Esophagus squamous epithelium (tissue), 5 donors: ENCODE measurements at places on chromosomes 6 and 20. TPM values are rescaled to one million over a fixed set of nuclear protein-coding genes. Genes with fewer than 3 reads are reported as not detected.

MOG gene
- not detected for total RNA-seq

GRCh38 chr6:137358273-137358672 lies 135.9 kb downstream of the OLIG3 start:
- no peaks in the 10 kb centered on the region for H3K36me3 ChIP-seq
- H3K4me3 ChIP-seq = no peak overlapping the region
- no peak overlapping the region for H3K27ac ChIP-seq
- no peaks in the 10 kb centered on the region for H3K27me3 ChIP-seq
- H3K4me1 ChIP-seq = no peaks in the 10 kb centered on the region
- DNase-seq = no peak

- H3K4me3 ChIP-seq = no peak overlapping the region
- H3K27me3 ChIP-seq = no peaks in the 10 kb centered on the region
- no peaks in the 10 kb centered on the region for H3K36me3 ChIP-seq
- no peak for DNase-seq
These were observed 103.4 kb downstream of the FOXC1 start for GRCh38 chr6:1713016-1713600.

GRCh38 chr6:16244869-16245451 lies 6.6 kb downstream of the GMPR start:
- H3K4me3 ChIP-seq = no peak overlapping the region
- no peak overlapping the region for H3K27ac ChIP-seq
- DNase-seq = no peak

- no peak for DNase-seq
- no peaks in the 10 kb centered on the region for H3K27me3 ChIP-seq
- peaks cover 10% of the 10 kb centered on the region for H3K4me1 ChIP-seq
- H3K27ac ChIP-seq = no peak overlapping the region
- H3K36me3 ChIP-seq = no peaks in the 10 kb centered on the region
These were observed 117.1 kb upstream of the PRND start for GRCh38 chr20:4604580-4604979.

DNA sequence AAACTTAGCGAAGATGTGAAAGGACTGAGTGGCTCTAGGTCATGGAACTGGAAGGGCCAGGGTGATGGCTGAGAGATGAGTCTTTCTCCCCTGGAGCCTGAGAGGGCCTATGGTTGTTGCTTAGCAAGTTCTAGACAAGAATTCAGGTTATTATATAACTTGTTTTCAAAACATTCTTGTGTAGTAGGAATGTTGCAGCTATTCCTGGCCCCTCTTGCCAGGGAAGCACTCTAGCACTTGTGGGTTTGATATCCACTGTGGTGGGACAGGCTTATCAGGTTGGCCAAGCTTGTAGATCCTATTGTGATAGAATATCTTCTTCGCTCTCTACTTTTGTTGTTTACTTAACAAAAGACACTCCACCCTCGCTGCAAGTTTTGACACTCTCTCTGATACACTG lies 211.8 kb upstream of the CITED2 start:
- H3K27me3 ChIP-seq = no peaks in the 10 kb centered on the region
- H3K4me1 ChIP-seq = peaks cover 14% of the 10 kb centered on the region
- no peak for DNase-seq
- no peak overlapping the region for H3K27ac ChIP-seq
- no peaks in the 10 kb centered on the region for H3K36me3 ChIP-seq
